ENCODE measurements at places on chromosomes 11 and 22.

DNA sequence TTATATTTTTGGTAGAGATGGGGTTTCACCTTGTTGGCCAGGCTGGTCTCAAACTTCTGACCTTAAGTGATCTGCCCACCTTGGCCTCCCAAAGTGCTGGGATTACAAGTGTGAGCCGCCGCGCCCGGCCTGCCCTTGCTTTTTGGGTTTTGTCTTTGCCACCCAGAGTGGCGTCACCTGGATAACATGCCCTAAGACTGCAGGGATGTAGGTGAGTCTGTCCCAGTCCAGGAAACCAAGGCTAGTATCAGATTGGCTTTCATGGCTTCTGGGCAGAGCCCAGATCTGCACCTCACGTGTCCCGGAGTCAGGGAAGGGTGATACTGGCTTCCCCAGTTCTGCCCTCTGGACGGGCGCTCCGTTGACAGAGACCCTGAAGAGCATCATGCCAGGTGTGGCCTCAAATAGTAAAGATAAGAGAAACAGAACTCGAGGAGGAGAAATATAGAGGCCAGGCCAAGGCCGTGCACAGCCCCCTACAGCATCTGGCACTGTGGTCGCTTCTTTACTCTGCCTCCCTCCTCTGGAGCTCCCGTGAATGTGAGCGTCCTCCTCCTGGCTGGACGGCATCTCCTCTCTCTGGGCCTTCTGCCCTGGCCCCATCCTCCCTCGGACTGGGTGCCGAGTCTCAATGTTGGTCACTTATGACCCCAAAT is 7.8 kb upstream of the APOBEC3B start:
- no peak for DNase-seq

GRCh38 chr11:75422248-75423231 is 10.5 kb downstream of the KLHL35 start:
- no peak for DNase-seq

- no peak for DNase-seq
These were observed 37.3 kb downstream of the FLI1 start for GRCh38 chr11:128731041-128731663.

DNA sequence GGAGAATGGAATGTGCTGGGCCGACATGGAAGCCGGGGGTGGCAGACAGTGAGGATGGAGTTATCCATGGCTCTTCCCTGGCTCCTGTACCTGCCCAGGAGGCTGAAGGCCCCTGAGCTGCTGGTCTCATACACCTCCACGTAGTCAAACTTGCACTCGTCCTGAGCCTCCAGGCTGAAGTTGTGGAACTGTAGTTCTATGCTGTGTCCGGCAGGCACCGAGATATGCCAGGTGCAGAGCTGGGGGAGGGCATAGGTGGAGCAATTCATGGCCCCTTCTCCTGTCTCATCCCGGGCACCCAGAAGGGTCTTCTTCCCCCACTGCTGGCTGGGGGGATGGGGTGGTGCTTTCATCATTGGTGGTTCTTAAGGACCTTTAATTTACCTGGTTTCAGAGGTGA is 2.8 kb downstream of the MFRP start:
- no peak for DNase-seq

Measured in astrocyte of the spinal cord (primary cell).